ENCODE measurements at places on chromosomes 5 and 9.

DNA sequence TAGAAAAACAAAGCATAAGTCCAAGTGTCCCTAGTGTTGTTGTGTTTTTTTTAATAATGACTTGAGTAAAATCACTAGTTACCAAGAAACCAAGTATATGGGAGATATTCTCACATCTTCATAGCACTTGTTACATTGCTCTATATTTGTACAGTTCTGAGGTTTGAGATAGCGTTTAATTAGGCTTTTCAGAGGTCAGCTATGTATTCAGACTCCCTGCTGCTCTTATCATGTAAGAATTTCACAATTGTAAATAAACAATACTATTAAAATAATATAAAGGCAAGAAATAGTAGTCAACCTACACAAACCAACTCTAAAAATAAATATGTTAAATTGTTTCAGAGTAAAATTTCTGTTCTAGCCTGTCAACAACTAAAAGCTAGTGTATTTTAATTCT is 761.9 kb upstream of the FAM174A start:
- no peak for DNase-seq

DNA sequence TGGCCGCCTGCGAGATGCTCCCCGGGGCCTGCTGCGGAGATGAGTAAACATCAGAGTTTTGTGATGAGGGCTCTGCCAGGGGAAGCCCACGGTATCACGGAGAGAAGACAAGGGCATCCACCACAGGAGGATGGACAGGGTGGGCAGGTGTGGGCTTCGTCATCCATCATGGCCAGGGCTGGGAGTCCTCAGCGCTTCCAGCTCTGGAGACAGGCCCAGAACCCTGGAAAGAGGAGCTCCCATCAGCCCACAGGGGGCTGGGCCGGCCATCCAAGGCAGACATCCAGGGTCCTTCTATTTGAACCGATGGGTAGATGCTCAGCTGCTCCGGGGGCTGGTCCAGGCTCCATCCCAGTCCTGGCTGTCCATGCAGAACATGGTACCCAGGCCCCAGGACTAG is 22.1 kb upstream of the FCN1 start:
- DNase-seq = no peak

- no peak for DNase-seq
Measured at GRCh38 chr9:135601988-135602387, 37.4 kb downstream of the GLT6D1 start.

GRCh38 chr9:128412120-128412790 is 8.4 kb upstream of the CERCAM start:
- peak; percentile 69 for DNase-seq

GRCh38 chr9:106634641-106635040 is 228.3 kb upstream of the ZNF462 start:
- DNase-seq = no peak

GRCh38 chr5:57445705-57446037 is 36.9 kb downstream of the ACTBL2 start:
- DNase-seq = no peak

DNA sequence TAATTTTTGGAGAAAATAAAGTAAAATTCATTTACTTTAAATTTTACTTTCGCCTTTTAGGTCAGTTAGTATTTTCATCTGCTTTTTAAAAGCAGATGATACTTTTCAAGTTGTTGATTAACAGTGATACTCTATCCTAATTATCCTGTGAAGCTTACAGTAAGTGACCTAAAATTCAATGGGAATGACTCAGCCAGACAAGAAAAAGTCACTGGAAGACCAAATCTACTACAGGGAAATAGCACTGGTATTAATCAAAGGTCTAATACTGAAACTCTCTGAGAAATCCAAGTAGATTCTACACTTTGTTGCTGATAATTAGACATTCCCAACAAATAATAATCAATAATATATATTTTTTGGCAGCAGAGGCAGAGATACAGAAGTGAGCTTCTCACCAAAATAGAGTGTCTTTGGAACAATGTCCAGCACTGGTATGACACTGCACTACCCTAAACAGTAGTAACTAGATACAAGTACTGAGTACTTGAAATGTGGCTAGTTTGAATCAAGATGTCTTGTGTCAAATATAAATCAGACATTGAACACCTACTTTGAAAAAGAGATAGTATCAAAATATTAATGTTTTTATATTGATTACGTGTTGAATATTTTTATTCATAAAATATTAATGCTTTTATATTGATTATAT is 22.8 kb upstream of the ELL2 start:
- no peak for DNase-seq

DNA sequence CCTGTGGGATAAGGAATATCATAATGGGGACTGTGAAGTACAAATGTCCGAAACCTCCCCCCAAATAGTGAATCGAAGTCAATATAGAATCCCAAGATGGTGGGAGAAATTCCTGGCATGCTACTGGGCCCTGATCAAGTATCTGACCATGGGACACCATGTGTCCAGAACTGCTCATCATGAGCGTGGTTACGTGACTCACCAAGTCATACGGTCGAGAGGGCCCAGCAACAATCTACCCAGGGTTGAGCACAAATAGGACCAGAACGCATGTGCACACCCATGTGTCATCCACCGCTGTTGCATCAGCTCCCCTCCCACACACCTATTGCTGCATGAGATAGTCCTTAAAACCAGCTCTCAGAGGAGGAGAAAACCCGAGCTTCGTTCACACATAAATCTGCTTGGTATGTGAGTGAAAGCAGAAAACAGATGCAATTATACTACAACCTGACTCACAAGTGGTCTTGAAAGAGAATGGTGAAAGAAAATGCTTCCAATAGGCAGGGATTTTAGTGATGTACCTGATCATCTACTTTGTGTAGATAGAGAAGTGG is 353.2 kb downstream of the CWC27 start:
- no peak for DNase-seq

DNA sequence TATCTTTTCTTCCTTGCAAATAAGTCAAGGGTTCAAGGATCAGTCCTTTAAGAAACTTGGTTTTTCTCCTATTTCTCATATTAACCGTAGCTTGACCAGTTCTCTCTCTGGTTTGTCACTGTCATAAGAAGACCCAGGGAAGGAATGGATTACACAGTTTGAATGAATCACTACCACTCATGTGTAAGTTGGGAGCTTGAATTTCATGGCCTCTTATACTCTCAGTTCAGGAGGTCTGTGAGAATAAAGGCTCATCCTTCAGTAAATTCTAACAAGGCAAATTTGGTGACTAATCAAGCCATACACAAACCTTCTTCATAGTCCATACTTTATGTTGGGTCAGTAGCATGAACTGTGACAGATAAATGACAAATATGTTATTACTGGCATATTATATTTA is 323.1 kb upstream of the ACTBL2 start:
- no peak for DNase-seq

DNA sequence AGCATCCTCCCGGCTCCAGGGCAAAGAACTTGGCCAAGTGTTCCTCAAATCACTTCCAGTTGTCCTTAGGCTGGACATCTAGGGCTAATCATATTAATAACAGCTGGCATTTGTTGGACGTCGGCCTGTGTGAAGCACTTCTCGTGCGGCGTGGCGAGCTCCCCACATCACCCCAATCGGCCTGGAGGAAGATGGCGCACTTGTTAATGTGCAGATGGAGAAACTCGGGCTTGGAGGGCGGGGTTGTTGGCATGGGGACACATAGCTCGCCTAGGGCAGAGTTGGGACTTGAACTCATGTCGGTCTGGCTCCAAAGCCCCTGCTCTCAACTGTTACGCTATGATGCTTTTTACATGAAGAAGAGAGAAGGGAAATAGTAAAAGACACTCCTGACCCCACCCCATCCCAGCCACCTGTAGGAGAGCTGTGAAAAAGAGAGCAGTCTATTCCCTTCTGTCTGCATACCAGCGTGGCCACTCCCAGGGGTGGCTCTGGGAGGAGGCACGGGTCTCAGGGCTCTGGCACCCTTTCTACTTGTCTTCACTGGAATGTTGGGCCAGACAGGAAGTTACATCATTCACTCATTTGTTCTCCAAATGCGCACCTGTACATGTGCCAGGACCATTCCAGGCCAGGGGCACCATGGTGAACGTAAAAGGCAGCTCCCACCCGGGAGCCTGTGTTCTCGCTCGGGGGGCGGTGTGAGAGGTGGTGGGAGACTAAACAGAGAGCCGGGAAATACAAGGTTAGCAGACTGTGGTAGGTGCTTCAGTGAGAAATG is 12.8 kb upstream of the NUP214 start:
- no peak for DNase-seq

DNA sequence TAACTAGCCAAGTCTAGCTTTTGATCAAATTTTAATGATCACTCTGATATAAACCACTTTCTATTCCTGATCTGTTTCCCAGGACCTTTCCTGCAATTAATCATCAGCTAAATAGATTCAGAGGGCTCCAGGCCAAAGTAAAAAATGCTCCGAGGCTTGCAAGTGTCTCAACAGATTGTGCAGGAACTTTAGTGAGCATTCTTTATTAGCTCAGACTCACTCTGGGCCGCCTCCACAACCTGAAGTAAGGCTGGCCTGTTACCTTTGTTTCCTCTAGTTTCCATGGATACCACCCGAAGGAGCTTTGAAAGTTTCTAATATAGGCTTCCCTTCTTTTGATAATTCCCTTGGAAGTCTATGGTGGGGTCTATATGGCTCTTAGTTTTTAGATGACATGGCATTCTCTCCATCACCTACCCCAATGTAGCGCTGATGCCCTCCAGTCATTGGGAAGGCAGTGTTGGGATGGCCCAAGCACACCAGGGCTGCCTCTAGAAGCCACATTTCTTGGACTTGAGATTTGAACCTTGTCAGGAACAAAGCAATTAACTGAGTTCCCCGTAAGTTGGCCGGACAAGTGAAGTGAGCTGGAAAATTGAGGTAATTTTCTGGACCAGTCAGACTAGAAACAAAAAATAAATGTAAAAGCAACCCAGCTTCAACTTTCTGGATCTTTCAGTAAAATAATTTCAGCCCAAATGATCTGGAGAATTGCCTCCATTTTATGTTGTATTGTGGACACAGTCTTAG is 97.6 kb upstream of the LHFPL2 start:
- DNase-seq = no peak

DNA sequence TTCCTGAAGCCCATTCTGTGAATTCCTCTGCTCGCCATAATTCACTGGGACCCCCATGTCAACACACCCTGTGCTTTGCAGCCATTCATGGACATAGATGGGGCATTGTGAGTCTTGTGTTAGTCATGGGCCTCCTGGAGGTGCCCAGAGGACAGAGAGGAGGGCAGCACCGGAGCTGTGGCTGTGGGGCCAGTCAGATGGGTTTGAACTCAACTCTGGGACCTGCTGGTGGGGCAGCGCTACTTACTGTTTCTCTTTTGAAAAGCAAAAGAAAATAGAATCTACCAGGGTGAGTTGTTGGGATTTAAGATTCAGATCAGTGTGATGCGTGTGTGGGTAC is 11.3 kb upstream of the EXOC3 start:
- no peak for DNase-seq

DNA sequence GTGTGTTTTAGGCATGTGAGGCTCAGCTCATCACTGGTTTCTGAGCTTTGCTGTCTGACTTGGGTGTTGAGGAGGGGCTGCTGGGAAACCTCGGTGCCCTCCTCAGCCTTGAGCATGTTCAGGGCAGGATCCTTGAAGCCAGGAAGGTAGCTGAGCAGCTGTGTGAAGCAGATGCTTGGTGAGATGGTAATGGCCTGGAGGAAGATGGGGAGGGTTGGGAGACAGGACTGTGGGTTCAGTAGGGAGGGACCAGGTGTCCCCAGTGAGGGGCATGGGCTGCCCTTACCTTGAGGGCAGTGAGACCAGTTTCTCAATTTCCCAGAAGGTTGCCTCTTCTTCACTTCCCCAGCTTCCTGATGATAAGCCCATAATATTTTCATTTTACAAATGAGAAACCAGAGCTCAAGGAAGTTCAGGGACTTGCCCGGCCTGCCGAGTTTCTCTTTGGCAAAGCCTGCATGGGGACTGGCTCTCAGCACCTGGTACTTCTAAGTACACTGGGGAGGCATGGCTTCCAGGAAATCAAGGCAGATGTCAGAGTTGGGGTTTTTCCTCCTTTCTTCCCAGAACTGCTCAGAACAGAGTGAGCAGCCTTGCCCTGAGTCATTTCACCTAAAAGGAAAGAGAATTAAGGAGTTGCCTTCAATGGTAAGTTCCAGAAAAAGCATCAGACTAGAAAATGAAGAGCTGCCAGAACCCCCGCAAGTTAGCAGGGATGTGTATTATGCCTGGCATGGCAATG is 225.7 kb downstream of the MAST4 start:
- DNase-seq = no peak

DNA sequence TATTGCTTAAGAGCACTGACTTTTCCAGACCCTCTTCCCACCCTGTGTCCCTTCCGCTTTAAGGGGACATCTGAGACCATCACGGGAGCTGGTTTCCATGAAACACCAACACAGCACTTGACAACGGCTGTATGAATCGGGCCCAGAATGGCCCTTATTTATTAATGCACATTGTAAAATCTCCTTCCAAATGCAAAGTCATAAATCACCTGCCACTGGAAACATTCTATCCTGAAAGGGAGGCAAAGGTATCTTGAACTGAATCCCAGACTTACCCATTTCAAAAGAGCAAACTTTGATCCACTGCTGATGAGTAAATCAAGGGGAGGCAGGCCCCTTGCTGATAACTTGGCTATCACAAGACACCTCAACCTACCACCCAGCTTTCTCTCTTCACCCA is 37.4 kb downstream of the SHB start:
- DNase-seq = no peak

DNA sequence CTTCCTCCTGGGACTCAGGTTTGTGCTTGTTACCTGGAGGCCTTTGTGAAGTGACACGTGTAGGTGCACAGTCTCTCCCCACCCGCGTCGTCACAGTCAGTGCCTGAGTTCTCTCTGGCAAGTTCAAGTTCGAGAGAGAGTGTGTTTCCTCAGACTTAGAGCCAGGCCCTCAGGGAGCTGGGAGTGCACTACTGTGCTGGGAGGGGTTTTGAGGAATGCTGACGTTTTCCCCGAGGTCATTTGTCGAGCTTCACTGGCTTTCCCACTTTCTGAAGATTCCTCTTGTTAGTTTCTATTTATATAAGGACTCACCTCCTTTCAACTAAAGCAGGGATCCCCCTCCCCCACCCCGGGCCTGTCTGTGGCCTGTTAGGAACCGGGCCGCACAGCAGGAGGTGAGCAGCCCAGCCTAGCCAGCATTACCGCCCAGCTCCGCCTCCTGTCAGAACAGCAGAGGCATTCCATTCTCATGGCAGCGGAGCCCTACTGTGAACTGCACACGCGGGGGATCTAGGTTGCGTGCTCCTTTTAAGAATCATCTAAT is 209.2 kb downstream of the DIRAS2 start:
- DNase-seq = peak; percentile 75

Data from SHP77 (cell line).